ENCODE measurements at places on chromosomes 4 and X.

DNA sequence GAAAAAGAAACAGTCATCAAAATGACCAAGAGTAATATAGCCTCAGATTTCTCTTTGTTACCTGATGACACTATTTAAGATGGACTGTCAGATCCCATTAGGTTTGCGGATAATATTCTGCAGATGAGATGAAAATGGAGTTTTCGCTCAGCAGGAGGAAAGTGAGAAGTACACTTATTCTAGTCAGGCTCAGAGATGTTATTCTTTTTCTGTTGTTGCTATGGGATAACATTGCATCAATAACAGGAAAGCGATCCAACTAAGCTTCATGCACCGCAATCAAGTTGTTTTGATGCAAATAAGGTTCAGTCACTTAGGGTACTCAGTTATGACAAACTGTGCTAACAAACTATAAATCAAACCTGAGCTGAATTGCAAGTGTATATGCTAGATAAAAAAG lies 415.0 kb downstream of the CCSER1 start:
- DNase-seq = no peak

GRCh38 chr4:169612871-169613859 lies 782 bp upstream of the NEK1 start:
- DNase-seq = peak; percentile 84

DNA sequence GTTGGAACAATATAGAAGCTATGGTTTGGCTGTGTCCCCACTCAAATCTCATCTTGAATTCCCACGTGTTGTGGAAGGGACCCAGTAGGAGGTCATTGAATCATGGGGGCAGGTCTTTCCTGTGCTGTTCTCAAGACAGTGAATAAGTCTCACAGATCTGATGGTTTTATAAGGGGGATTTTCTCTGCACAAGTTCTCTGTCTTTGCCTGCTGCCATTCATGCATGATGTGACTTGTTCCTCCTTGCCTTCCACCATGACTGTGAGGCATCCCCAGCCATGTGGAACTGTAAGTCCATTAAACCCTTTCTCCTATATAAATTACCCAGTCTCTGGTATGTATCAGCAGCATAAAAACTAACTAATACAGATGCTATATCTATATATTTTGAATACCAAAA lies 135.2 kb upstream of the EDNRA start:
- no peak for DNase-seq

DNA sequence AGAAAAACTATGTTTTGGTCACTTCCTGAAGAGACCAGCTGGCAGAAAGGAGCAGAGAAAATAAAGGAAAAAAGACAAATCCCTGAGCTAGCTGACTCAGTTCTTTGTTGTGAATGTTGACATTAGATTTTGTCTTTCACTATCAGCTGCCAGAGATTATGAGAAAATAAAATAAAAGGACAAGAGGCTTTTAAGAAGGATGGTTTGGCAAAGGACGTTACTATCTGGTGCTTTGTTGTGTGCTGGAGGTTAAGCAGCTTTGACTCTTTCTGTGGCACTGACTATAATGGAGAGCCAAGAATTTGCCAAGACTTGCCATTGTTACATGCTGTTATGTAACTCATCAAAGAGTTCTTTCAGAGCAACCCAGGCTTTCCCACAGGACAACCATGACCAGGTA lies 12.1 kb downstream of the ASB5 start:
- no peak for DNase-seq

- no peak for DNase-seq
Measured at GRCh38 chr4:181971411-181971810, 271.8 kb upstream of the TENM3 start.

DNA sequence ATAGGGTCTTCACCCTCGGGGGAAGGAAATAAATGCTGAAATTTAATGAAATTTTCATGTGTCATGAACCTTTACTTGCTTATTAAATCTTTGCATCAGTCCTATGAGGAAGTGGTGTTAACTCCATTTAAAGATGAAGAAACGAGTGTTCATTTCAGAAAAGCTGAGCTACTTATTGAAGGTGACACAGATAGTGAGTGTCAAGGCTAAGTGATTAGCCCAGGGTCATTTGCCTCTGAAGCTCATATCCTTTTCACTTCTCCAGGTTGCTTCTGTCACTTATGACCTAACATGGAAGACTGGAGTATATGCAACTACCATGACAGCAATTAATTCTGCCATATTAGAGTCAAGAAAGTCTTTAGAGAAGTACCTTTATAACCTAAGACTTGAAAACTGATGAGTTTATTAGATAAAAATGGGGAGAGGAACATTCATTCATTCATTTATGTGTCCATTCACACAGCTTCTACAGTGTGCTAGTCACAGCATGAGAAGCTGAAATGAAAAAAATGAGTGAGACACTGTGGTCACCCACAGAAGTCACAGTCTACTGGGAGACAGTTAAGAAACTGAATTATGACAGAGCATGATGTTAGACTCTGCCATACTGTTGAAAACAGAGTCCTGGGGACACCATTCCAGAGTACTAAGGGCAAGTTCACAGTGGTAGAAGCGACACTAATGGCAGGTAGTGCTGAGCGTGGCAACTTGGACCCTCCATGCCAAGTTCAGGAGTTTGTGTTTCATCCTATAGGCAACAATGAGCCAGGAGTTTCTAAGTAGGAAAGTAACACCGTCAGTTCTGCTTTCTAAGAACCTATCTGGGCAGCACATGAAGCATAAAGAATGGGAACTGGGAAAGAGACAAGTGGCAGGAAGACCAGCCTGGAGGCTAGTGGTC lies 21.3 kb downstream of the ALPK1 start:
- no peak for DNase-seq

GRCh38 chr4:37603711-37604110 lies 82.5 kb downstream of the RELL1 start:
- no peak for DNase-seq

- DNase-seq = peak; percentile 31
Measured at GRCh38 chrX:121254336-121254735, 206.9 kb downstream of the GLUD2 start.

DNA sequence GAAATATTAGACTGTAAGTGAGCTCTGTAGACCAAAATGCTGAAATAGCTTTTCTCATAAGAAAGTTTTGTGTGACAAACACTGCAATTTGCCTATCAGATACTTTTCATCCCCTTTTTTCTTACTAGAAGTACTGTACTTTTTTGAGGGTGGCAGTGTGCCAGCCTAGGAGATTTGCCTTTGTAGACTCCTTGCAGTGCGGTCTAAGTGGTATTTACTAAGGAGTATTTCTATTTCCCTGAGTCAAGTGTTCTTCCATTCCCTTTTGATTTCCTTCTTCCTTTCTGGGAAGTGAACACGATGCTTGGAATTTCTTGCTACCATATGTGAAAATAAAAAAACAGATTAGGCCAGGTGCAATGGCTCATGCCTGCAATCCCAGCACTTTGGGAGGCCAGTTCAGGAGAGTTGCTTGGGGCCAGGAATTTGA lies 34.6 kb downstream of the PDLIM5 start:
- no peak for DNase-seq

DNA sequence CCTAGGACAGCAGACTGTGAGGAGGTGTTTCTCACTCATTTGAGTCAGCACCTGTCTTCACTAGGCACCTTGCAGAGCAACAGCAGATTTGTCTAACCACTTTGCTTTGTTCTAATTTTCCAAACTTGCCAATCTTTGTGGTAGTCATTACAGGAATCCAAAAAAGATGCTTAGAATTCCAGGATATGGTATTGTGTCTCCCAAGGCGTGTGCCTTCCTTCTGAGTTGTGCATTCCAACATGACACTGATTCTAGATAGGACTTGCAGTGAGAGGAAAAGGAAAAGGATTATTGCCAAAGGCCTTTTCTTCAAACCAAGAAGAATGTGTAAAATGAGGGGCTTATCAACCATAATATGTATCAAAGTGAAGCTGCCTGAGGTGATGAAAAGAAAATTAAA lies 126.2 kb downstream of the MAPK10 start:
- no peak for DNase-seq

DNA sequence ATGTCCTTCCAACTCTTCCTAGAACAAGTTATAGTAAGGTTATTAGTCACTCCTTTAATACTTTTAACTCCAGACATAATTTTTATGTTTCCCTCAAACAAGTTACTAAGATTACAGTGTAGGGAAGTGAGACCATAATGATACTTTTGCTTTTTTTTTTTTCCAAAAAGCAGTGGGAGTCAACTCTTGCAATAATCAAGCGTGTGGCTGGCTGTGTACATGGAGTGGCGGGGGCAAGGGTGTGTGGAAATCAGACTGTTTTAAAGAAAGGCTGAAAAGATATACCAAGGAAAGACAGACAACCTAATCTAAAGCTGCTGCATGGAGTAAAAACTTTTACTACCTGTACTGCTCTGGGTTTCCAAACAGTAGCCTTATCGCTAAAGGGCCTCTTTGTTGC lies 4.1 kb downstream of the NOA1 start:
- no peak for DNase-seq

DNA sequence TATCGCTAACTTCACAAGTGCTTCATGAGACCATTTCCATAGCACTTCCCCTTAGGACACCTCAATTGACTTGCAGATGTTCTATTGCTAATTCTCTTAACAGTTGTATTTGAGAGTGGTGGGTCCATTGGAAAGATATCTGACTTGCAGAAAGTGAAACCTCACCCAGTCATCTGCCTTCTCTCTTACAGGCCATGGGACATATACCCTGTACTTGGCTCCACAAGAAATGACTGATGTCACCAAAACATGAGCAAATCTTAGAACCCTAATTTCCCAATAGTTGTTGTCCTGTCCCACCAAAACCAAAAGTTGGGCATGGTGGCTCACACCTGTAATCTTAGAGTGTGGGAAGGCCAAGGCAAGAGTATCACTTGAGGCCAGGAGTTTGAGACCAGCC lies 101.9 kb upstream of the MAML3 start:
- no peak for DNase-seq

DNA sequence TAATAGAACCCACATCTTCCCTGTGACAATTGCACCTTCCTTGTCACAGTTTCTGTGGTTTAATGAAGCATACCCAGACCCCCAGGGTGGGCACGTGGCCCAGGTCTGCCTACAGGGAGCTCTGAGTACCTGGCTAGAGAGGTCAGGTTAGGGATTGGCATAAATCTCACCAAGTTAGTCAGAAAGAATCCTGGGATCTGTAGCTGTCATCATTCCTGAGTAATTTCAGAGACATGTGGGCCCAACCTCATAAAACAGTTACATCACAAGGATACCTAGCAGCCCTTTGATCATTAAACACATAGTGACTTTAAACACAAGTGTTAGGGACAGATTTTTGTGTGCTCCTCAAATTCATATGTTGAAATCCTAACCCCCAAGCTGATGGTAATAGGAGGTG lies 123.0 kb downstream of the KDR start:
- no peak for DNase-seq

DNA sequence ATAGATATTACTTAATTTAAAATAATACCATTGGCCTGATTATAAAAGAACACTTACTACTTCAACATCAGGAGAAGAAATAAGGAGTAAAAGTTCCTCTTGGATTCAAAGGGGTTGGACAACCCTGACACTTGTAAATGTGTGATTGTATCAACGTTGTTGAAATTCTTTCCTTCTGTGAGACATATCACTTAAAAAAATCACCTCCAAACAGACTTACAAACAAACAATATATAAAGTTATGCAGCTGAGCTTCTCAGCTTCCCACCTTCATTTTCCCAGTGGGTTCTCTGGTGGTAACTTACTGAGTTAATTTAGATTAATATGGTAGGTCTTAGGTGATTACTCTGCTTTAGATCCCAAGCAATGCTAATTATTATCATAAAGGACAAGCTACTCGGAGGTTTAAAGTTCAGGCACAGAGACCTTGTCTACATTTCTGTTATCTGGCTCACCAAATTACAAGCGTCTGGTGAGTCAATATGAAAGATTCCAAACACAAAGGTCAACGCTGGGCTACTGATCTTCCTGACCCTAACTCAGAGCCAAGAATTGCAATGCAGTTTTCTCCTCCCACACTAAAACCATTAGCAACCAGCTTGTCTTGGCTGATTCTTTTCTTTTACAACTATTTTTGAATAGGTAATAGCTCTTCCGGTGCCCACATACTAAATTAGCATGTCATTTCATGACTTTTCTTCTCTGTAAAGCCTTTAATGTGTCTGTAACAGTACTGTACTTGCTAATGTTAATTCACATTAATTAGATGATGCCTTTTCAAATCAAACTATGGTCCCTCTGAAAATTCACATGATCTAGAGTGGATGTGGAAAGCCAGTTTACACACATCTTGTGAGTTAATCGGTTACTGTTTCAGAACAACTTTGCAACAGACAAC lies 157.6 kb downstream of the RASL11B start:
- DNase-seq = no peak

GRCh38 chrX:129876771-129877305 lies 29.1 kb upstream of the UTP14A start:
- peak; percentile 93 for DNase-seq

DNA sequence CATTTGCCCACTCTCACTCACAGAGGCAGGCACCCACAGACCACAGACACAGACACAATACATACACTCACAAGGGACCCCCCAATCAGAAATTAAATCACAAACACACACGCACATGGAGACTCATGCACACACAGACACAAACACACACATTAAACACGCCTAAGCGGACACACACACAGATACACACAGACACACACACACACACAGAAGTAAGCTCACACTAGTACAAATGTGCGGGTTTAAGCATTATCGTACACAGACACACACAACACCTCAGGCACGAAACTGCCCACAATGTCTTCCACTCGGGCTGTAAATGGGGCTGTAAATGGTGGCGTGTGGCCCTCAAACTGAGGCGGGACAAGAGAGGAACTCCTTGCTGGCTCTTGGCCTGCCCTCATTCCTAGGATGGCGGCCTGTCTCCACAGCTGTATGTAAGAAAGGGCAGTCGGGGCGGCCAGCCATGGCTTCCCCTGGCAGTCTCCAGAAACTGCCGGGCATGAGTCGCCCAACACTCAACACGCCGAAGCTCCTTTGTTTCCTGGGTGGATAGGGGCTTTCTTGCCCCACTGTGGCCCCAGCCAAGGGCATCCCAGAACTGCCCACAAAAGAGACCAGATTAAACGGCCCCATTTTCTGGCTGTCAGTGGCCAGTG lies 53.9 kb downstream of the NBDY start:
- DNase-seq = no peak

- no peak for DNase-seq
Measured at GRCh38 chr4:40301603-40302002, 33.5 kb upstream of the CHRNA9 start.

DNA sequence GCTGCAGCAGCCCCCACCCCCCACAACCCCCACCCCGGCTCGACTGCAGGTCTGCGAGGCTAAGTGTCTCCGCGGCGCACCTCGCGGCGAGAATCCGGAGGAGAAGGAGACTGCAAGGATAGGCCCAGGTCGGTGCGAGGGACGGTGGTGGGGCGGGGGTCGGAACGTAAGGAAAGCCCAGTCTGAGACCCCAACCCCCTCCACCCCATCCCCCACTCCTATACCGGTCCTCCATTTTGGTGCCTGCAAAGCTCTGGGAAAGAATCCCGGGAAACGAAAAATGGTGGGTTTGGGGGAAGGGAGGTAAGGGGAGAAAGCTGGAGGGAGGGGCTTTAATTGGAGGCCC lies 614 bp downstream of the BEX3 start:
- DNase-seq = peak; percentile 50
